Left renal pelvis (tissue), 4 donors: ENCODE measurements at places on chromosomes 5 and 9.

DNA sequence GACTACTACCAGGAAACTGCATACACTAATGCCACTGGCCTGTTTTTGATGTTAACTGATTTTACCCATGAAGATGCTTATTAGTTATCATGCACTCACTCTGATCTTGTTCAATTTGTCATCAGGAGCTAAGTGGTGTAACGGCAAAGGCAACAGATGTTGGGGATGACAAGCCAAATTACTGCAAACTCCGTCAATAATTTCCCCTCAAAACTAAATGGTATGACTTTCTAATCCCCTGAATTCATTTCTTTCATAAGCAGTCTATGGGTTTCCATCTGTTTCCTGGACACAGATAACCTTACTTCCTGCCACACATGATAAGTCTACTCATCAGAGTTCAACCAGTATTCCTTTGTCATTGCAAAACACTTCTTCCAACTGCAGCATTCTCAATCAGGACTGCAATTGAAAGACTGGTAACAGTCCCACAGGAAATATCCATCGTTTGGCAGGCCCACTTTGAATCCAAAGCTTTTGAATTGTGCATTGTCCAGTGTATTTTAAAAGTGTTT is 96.2 kb upstream of the SMC2 start:
- DNase-seq = no peak

DNA sequence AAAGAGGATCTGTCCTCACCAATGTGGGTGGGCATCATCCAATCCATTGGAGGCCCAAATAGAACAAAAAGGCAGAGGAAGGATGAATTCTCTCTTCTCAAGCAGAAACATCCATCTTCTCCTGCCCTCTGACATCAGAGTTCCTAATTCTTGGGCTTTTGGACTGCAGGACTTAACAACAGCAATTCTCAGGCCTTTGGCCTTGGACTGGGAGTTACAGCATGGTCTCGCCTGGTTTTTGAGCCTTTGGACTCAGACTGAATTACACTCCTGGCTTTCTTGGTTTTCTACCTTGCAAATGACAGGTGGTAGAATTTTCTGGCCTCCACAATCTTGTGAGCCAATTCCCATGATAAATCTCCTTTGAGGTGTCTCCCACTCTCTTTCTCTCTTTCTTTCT is 60.5 kb upstream of the CD180 start:
- DNase-seq = no peak

DNA sequence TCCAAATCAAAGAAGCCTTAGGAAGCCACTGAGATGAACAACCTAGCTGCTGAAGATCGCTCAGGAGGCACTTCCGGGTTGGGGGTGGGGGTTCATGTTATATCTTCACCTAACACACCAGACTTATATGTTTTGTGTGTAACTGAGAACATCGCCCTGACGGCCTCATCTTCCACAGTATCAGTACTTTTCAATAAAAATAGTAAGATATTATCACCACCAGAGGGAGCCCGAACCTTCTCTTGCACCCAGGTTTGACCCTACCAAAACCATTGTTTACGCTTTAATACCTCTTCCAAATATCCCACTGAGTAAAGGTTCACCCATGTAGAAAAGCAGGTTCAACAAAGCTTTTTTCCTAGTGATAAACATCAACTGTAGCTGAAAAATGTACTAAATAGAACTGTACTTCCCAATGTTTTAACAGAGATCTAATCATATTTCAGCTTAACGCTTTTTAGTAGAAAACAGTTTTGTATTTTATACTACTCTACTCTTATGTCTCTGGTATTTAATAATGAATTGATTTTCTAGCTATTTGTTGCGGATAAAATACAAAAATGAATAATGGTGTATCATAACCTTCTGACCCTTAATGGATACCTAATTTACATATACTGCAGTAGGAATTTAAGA is 244.0 kb downstream of the EPB41L4A start:
- DNase-seq = peak; percentile 58

- DNase-seq = no peak
Measured at GRCh38 chr5:57538341-57538955, 55.8 kb upstream of the ACTBL2 start.

GRCh38 chr9:112532427-112532826 is 45.8 kb downstream of the KIAA1958 start:
- no peak for DNase-seq

DNA sequence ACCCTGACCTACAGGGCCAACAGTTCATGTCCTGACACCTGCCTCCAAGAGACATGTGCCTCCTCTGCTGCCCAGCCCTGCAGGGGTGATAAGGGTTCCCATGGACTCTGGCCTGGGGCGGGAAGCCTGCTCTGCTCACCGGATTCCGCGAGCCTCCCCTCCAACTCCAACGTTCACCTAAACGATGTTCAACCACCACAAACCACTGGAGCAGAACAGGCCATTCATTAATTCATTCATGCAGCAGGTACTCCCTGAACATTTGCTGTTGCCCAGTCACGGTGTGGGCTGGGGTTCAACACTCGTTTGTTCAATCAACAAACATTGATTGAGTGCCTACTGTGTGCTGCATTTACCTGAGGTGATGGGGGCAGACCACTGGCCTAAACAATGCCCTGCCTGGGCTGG is 3.3 kb upstream of the UAP1L1 start:
- DNase-seq = no peak

GRCh38 chr5:9284272-9284671 is 261.6 kb downstream of the SEMA5A start:
- no peak for DNase-seq

GRCh38 chr5:2896371-2897275 is 145.1 kb upstream of the IRX2 start:
- DNase-seq = no peak

DNA sequence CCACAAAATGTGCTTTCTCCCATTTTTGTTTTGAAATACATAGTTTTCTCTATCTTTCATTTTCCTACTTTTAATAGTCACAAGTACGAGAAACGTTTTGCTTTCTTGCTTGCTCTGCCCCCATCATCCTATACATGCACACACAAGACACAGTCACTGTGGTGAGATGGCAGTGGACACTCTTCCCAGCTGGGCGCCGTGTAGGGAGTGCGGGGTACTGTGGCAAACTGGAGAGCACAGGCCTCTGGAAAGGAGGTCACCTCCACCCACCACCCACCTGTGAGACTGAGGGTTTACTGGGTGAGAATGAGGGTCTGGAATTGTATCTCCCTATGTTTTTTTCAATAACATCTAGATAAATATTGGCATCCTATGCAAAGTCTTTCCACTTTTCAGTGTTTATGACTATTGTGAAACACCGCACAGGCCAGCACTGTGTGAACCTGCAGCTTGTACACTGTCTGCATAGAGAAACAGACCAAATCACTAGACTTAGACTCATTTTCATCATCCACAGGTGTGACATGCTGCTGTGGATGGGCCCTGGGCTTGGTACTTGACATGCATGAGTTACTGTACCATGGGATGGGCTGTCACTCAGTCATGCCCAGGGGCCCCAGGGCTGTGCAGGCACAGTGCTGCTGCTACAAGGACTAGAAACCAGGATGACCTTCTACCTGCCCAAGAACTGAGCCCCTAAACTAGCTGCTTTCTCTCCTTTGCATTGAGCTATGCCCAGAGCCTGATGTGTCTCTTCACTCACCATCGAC is 118.1 kb upstream of the LMX1B start:
- DNase-seq = no peak

GRCh38 chr5:32017692-32018367 is 156.3 kb downstream of the GOLPH3 start:
- no peak for DNase-seq

DNA sequence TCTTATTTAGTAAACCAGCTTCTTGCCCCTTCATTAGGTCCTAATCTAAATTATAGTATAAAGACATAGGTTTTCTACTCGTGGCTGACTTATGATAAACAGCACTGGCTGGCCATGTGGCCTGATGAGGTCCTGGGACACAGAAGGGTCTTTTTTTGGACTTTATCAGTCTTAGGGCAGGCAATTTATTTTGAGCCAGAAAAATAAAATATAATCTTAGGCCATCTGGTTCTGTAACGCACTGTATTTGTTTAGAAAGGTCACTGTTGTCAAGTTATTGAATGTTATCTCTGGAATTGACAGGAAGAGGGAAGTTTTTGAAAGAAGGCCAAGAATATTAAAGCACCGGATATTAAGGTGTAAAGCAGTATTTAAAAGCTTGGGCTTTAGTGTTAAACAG is 53.9 kb downstream of the RFX3 start:
- DNase-seq = no peak

GRCh38 chr5:95720094-95720786 is 10.9 kb upstream of the RHOBTB3 start:
- no peak for DNase-seq

GRCh38 chr5:1909346-1909985 is 26.7 kb upstream of the IRX4 start:
- no peak for DNase-seq

DNA sequence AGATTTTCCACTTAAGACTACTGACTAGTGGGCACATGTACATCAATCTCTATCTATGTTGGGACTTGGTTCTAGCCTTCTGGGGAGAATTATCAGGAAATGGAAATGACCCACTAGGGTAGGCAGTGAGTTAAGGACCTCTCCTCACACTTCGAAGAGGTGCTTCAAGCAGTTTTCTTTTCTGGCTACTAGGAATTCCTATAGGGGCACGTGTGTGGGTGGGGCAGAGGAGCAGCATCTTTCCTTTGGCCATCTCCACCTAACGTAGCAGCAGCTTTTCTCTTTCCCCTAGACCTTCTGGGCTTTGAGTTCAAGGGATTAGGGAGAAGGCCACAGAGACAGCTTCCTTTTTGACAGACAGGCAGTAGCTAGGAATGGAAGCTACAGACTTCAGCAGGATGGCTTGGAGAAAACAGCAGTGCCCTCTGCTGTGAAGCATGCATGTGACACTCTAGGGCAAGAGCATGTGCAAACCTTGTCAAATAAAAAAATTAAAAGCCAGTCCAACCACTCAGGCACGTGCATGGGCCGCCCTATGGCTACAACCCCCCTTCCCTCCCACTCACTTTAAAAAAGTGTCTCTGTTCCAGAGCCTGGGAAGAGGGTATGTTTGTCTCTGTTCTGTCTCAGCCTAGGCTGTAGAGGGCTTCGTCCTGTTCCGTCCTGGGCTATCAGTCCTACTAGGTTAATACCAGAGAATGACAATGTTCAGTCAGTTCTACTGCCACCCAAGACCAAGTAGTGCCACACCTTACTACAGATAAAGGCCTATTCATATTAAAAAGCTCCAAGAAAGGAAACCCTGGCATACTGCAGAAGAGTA is 8.7 kb upstream of the GFRA3 start:
- peak; percentile 21 for DNase-seq

DNA sequence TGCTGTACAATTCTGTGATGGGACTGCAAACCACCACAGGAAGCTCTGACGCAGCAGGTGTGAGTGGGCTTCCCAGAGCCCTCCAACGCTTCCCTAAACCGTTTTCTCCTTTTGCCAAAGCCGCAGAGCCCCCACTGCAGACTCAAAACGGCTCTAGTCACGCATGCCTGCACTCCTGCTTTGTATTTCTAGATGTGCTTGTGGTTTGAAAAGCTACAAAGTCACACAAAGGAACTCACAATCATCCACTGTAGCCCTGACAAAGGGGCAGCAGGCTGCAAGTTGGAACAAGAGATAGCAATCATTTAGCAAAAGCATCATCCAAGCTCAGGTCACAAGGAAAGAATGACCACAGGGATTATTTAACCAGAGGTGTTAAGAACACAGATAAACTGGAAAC is 79.3 kb downstream of the PTPN3 start:
- DNase-seq = no peak

DNA sequence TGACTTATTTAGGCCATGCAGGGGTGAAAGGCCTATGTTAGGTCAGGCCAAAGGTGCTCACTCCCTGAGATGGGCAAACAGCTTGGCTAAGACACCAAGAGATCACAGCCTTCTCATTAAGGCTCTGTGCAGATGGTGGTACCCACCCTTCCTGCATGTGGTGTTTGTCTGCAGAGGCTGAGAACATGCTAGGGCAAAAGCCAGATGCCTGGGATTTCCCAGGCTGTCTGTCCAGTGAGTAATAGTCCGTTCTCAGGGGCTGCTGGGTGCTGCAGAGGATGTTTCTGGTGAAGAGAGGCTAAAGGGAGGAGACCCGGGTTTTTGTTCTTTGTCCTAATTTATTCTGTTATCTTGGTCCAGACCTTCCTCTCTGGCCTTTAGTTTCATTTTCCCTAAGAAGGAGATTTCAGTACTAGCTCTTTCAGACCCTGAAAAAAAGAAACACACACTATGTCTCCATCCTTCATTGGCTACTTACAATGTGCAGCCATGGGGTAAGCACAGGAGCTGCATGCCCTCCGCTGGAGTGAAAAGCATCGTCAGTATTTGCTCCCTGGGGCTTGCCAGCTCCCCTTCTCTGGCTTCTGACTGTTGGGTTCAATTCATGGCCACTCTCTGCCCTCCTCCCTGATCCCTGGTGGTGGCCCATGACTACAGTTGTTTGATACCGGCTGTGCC is 23.4 kb upstream of the GLRA1 start:
- no peak for DNase-seq

GRCh38 chr9:119793218-119793617 is 424.0 kb upstream of the BRINP1 start:
- DNase-seq = no peak

GRCh38 chr5:91182763-91183162 is 200.4 kb downstream of the ARRDC3 start:
- no peak for DNase-seq

- DNase-seq = no peak
Measured at GRCh38 chr5:153780876-153781705, 257.6 kb downstream of the FAM114A2 start.

DNA sequence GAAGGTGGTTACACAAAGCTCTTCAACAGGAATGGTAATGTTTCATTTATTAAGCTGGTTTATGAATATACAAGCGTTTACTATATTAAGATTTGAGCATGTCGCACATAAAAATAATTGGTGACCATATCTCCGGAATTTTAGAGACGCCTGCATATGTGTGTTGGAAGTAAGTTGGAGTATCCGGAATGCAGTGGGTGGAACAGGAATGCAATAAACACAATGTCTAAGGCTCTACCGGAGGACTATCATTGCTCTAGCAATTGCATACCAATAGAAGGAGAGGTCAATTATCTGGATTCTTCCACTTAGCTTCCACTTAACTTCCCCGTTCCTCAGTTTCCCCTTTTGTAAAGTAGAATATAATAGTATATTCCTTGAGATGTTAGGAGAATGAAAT is 1.1 kb upstream of the CEP78 start:
- DNase-seq = no peak

DNA sequence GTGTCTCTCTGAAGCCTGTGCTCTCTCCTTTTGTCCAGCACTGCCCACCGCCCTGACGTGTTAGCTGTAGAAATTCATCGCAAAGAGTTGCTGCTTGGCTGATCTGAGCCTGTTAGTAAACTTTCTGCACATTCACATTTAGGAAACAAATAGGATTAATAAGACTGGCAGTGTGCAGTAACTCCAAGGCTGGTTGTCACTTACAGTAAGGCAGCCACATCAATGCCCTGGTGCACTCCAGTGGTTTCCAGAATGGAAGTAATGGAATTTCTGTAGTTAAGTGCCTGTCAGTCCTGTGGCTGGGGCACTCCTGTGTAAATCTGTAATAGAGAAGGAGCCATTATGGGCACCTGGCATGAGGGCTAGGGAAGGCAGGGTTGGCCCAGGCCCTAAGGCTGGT is 70.6 kb downstream of the DOCK2 start:
- DNase-seq = no peak
